CD4-positive, alpha-beta T cell treated with Interleukin-6 at 100 ng/mL for 8 hours (primary cell): ENCODE measurements at places on chromosomes 4 and X.

- no peak for DNase-seq
These were observed 85.2 kb downstream of the AASDH start for GRCh38 chr4:56301997-56302496.

- DNase-seq = no peak
These were observed 5.1 kb upstream of the RAPGEF2 start for GRCh38 chr4:159097785-159098184.

DNA sequence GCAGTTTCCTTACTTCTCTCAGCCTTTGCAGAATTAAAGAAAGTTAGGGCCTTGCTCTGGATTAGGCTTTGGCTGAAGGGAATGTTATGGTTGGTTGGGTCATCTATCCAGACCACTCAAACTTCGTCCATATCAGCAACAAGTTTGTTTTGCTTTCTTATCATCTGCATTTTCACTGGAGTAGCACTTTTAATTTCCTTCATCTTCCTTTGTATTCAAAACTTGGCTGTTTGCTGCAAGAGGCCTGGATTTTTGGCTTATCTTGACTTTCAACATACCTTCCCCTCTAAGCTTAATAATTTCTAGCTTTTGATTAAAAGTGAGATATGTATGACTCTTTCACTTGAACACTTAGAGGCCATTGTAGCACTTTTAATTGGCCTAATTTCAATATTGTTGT, 126.7 kb upstream of the CENPE start:
- no peak for DNase-seq

- DNase-seq = no peak
These were observed 67.2 kb upstream of the IL15 start for GRCh38 chr4:141569141-141569540.

- no peak for DNase-seq
These were observed 26.0 kb downstream of the C4orf17 start for GRCh38 chr4:99536848-99537247.

- no peak for DNase-seq
These were observed 59.5 kb downstream of the SLC39A8 start for GRCh38 chr4:102285831-102286230.

GRCh38 chr4:149294601-149295000, 521.0 kb downstream of the IQCM start:
- DNase-seq = no peak

DNA sequence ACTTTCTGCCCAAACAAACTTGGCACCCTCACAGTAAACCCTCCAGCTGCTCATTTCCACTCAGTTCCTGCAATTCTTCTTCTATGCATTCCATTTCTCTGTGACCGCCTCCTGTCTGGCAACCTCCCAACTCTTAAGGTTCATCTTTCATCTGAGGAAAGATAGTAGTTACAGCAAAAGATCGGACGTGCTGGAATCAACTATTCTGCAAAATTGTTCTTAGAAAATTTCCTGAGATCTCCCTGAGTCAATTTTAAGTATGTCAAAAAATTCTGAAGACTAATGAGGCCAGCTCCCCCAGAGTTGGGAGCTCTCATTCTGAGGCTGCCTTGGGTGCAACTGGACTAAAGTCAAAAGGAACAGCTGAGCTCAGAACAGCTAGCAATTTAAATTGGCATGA, 1026.0 kb downstream of the ADGRL3 start:
- DNase-seq = no peak

DNA sequence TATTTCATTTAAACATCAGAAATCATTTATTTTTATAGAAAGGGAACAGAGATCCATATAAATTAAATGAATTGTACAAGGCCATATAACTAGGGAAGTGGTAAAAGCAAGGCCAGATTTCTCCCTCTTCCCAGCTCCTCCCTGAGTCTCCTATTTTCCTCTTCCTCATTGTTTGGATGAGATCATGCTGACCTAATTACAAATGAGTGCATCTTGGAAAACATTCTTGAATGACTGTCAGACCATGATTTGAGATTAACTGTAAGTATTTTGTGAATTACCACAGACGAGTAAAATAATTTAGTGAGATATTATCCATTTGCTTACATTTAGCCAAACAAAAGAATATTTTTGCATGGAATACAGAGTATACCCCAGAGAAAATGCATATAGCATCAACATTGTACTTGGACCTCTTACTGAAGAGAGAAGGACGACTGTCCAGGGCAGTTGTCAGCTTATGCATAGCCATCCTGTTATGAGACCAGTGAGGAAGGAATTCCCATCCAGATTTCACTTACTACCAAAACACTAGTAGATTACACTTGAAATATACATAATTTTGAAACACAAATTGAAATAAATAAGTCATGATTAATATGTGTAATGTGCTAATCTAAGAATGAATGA, 47.3 kb downstream of the SLAIN2 start:
- no peak for DNase-seq

DNA sequence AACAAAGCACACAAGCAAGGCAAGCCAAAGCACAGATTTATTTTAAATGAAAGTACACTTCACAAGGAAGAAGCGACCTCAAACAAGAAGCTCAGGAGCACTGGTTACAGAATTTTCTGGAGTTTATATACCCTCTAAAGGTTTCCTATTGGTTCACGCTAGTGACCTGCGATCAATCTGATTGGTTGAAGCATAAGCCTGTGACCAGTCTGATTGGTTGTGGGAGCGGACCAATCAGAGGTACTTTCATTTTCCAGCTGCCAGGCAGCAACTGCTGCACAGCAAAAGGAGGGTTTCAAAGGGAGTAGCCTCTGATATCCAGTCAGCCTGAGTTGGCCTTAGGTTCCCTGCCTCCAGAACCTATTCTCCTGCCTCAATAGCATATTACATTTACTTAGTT, 4.6 kb upstream of the AREG start:
- DNase-seq = no peak

DNA sequence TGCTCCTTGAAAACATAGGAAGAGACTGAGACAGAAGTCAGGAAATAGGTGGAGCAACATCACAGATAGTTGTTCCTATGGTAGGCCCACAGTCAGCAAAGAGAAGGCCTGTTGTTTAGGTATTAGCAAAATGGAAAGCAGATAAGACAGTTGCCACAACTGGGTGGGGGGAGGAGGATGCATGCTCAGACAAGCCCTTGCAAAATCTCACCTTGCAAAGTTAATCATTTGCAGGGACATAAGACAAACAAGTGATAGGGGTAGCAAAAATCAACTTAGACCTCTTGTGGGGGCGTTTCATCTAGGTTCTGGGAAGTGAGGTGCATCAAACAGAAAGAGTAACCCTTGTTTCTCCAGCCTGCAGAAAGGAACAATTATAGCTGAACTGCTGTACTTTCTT, 30.7 kb downstream of the SERPINA7 start:
- DNase-seq = no peak

DNA sequence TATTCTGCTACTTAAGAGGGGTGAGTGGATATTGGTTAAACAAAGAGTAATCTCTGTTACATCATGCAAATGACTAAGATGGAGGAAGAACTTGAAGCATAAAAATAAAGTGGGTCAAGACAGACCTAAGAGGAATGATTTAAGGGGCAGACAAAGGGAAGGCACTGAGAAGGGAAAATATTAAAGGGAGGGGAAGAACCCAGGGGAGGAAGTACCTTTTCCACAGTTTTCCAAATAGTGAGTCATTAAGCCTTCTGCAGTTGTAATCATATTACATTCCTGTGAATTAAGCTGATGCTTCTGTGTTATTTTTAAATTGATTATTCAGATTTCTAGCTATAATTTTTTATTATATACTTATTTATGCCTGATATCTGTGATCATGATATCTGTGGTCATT, 253.3 kb downstream of the CENPC start:
- DNase-seq = no peak

DNA sequence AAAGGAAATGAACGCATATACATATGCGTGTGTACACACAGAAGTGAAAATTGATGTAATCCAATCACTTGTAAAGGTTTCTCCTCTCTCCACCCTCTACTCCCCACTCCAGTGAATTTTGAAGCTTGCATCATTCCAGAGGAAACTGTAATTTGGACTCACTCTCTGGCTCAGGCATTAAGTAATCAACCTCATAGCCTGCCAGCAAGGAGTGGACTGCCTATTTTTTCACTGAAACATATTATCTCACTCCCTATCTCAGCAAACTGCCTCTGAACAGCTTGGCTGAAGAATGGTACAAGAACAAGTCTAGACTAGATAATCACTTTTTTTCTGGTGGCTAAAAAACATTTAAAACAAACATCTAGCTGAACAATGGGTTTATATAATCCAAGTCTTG, 124.2 kb downstream of the C4orf51 start:
- DNase-seq = no peak

DNA sequence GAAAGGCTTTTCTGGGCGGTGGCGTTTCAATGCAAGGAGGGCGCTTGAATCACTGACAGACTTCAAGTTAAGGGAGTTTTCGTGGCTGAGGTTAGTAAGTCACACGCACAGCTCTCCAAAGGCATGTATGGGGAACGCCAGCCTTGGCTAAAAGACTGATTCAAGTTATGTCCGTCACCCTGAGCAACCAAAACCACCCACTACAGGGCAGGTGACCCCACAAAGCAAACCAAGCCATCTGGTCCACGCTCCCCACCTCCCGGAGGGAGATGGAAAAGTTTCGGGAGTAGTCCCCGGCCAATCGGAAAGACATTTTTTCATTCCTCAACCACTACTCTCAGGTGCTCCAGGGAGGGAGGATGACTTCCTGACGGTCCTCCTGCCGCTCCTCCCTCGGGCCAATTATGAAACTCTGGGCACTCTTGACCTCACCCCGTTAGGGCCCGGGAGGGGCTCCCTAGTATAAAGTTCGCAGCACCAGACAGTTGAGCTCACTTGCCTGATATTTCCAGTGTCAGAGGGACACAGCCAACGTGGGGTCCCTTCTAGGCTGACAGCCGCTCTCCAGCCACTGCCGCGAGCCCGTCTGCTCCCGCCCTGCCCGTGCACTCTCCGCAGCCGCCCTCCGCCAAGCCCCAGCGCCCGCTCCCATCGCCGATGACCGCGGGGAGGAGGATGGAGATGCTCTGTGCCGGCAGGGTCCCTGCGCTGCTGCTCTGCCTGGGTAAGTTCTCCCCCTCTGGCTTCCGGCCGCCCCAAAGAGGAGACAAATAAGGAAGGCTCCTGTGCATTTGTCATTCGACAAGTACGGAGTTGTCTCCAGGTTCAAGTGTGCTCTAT, at the start of gene EREG:
TSS of gene EREG (plus strand) at position 494 of the 840 bp plus-strand sequence. CDS start at position 658, 164 bp downstream.
- peak; percentile 2 for DNase-seq
